ENCODE measurements at places on chromosomes 1 and 21.

- DNase-seq, result no peak
These were observed 3.1 kb upstream of the EDARADD start for GRCh38 chr1:236391008-236391407.

- no peak for DNase-seq
These were observed 48.7 kb upstream of the PRELP start for GRCh38 chr1:203426870-203427269.

DNA sequence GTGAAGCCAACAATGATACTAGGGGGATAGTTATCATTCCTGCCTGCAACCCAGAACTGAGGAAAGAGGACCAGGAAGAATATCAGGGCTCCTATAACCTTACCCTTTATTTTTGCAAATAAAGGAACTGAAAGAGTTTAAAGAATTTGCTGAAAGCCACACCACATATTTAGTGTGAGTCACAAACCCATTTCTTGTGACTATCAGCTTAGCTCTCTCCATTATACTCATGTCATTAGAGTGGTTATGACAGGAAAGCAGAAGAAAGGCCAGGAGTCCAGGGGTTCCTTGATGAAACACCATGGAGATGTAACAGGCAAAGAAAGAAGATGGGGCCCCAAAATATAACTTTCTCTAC, 141.1 kb upstream of the SAMSN1 start:
- DNase-seq, result no peak

GRCh38 chr1:181155339-181155738, 66.8 kb downstream of the IER5 start:
- DNase-seq, result no peak

DNA sequence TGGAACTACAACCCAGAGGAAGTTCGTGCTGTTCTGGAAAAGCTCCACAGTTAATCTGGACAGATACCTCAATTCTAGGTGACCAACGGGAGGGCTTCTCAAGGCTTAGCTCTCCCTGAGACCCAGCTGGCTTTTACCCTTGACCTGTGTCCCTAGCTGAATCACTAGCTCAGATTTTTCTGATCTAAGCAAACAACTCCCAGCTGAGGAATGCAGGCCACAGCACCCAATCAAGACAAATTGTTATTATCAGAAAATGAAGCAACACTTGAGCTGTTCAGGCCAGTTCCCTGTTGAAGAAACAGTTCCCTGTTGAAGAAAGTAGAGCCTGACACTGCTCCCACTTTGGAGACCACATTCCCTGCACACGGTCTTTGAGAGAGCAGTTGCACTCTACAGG, 16.0 kb downstream of the DIO1 start:
- DNase-seq, result no peak

DNA sequence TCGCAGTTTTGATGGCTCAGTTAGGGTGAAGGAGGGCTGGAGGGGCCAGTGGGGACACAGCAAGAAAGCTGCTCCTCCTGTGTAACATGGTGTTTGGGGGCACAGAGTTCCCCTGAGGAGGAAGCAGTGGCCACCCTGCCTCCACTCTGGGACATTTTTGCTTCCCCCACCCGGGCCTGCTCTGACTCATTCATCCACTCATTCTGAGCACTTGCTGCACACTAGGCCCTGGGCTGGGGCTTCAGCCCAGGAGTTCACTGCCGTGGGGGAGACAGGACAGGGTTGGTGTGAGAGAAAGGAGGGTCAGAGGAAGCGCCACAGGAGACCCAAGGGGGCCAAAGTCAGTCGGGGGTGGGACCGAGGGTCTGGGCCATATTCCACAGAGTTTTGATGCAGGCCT, 41.4 kb upstream of the ACOT11 start:
- DNase-seq, result no peak

DNA sequence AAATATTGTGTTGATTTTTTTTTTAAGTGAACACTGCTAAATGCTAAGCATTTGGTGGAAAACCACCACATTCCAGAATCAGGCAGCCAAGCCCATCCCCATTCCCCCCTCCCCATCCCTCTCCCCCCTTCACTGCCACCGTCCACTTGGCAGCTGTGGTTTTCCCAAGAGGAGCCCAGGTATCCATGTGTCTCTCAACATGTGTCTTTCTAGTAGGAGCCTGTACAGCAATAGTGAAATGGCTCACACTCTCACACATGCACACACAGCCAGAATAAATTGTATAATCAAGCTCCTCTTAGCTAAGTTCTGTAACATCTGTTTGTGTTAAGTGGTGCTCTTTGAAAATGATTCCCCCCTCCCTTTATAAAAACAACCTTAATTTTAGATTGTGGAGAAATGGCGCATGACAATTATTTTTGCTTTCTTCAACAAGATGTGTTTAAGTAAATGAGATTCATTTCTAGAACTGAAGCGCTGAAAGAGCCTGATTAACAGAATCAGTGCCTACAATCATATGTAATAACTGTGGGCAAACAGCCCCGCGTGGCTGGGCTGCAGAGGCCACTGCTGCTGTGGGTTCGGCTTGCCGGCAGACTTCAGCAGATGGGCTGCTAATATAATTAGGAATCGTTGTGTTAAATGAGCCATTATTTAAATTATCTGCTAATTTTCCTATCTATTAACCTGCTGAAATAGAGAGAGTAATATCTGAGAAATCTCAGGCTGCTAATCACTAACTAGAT, 43.3 kb downstream of the BACE2 start:
- no peak for DNase-seq

- no peak for DNase-seq
These were observed 4.7 kb upstream of the SLC1A7 start for GRCh38 chr1:53147174-53147573.

DNA sequence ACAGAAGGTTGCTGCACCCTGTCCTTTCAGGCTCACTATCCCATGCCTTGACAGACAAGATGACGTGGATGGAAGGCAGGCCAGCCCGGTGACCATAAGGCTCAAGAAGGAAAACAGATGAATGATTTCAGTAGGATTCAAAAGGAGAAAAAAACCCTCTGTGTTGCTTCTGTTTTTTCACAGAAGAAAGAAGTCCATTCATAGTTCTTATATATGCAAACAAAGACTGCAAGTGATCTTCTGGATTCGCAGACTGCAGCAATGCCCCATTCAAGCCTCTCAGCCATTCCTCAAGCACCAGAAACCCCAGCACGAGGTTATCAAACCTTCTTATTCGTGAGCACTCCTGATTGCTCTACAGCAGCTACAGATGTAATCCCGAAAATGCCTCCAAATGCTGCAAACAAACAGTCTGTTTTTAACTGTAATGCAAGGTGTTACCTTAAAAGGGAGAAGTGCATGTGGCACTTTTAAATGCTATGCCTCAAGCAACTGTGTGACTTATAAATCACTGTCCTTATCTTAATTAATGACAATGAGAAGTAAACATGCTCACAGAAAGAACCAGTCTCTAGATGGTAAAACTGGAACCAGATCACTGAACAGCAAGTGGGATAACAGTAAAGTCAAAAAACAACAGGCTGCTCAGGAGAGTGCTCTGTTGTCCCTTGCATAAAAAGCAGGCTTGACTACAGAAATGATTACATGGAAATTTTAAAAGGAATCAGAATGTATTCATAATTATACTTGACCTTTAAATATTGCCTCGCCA, 173.9 kb downstream of the HHIPL2 start:
- DNase-seq, result no peak

DNA sequence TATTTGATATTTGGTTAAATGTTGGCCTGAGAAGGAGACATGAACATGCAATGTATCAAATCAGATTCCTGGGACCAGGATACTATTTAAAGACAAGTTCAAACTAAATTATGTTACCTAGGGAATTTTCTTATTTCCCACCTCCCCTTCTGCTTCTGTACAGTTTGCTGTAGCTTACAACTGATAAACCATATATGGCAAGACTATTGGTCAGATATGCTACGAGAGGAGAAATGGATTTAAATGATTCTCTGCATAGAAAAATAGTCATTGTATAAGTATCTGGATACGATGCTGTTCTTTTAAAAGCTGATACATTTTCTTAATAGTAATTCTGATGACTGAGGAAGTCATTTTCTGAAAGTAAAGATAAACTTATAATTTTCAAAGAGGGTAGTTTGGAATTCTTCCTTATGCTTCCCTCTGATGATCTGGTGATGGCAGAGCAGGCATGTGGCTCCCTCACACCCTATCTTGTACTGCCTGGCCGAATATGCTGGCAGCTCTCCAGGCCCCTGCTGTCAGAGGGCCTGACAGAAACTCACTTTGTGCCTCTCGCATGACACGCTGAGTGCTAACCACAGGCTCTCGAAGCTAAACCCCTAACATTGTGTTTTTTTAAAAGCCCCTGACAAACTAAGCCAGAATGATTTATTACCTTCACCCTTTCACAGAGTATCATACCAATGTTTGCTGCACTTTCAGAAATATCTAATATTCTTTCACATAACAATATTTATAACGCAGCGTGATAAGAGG, 19.4 kb downstream of the RRP15 start:
- DNase-seq, result no peak

DNA sequence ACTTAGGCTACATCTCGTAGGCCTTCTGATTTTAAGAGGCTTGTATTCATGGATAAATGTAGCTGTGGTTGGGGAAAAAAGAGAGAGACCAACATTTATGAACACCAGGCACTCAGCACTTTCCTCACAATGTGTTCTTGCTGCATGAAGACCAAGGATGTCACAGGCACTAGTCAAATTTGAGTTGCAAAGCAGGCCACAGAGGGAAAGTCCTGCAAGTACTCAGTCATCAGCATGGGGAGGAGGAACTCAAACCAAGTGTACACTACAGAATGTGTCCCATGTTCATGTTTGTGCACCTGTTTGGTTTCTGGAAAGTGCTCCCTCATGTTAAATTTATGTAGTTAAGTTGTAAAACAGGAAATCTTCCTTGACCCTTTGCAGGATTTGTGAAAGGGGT, 8.7 kb upstream of the MAP3K7CL start:
- DNase-seq, result no peak

DNA sequence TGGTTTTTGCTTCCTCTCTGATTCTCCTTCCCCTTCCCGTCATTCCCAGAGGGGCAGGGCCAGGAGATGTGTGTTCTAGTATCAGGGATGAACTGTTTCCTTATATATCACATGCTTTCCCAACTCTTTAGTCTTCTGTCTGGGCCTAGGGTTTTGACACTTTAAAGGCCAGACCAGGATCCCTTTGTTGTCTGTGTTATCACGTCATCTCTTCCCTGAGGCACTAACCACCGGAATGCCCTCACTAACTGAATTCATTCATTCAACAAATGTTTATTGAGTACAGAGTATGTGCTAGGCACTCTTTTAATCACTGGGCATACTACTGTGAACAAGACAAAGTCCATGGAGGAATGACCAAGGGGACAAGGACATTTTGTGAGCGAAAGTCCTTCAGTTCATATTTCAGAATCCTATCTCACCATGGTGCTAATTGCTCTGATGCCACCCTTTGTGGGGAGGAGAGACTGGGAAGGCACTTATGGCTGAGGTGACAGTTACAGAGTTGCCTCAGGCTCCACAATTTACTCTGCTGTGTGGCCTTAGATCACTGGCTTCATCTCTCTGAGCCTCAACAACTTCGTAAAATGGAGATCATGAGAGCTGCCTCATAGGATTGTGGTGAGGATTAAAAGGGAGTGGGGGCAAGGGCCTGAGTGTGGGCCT, 12.0 kb upstream of the ZNF362 start:
- DNase-seq, result no peak

DNA sequence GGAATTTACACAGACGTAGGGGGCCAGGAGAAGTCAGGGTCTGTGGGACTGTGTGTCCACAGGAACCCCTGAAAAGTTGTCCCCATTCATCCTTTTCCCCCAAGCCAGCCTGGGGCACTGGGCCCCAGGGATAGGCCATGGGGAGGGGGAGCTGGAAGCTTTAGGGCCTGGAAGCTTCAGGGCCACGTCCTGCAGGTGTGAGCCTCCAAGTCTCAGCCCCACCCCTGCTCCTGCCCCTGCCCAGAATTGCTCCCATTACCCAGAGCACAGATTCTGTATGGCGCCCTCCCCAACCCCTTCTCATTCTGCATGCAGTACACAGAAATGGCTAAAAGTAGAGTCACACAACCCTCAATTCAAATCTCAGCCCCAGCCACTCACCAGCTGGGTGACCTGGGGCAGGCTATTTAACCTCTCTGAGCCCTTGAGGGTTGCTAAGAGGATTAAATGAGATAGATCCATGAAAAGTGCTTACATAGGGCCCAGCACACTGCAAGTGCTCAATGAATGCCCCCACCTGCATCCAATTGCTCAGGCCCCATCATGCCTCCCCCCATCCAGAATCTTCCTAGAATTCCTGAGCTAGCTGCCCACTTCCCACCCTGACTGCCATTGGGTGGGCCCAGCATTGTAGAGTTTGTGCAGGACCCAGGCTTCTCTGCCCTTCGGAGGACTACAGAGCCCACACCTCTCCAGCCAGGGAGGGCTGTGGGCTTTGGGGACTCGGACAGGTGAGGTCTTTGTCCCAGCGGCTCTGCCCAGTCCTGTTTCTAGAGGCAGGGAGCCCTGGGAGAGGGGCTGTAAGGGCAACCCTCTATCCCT, 6.5 kb downstream of the RAP1GAP start:
- DNase-seq, result no peak

GRCh38 chr1:208942394-208943130, 641.0 kb upstream of the CAMK1G start:
- DNase-seq, result no peak

GRCh38 chr1:6872573-6873261, 87.5 kb downstream of the CAMTA1 start:
- DNase-seq, result no peak

- no peak for DNase-seq
These were observed 6.2 kb upstream of the AGTRAP start for GRCh38 chr1:11729498-11730428.

GRCh38 chr1:71561729-71562128, 480.9 kb upstream of the ZRANB2 start:
- no peak for DNase-seq

- peak; percentile 41 for DNase-seq
These were observed 13.0 kb downstream of the WNT9A start for GRCh38 chr1:227934476-227935313.

DNA sequence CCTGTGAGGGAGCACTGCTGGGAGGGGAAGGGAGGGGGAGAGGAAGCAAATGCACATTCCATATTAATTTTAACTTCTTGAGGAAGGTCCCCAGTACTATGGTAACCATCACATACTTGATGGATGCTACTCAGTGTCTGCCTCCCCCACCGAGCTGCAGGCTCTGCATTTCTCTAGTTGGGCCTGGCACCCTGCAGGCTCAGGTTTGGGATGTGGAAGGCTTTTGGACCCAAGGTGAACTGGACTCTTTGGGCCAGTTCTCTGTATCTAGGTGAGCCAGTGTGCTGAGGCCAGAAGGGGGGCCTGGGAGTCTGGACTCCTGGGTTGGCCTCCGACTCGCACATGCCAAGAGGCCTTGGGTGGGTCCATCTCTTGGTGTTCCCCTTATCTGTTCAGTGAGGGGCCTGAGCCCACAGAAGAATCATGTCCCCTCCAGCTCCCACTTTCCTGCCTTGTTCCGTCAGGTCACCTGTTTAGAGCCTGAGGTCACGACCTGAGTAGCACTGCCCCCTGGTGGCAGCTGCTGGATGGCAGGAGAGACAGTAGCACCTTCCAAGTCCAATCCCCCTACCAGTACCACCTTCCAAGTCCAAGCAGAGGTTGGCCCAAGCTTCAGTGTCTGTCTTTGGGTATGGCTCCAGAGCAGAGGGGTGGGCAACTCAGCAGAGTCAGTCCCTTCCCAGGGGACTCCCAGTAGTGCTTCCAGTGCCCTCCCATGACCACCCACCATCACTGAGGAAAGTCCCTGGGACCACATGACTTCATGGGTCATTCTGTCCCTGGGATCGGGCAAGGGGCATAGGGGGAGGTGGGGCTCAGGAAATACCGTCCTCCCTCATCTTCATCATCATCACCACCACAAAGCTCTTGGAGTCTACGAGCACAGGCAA, 241.8 kb downstream of the TRABD2B start:
- DNase-seq, result peak; percentile 26

- DNase-seq, result no peak
These were observed 16.0 kb downstream of the FNBP1L start for GRCh38 chr1:93463960-93464359.

- no peak for DNase-seq
These were observed 154.8 kb downstream of the NTPCR start for GRCh38 chr1:233105225-233105624.
